ENCODE measurements at places on chromosomes 7 and 10. TPM values are rescaled to one million over a fixed set of nuclear protein-coding genes. Genes with fewer than 3 reads are reported as not detected.

CALY gene
- total RNA-seq, result not detected

CNNM1 gene
- total RNA-seq, result 1.6 TPM

C10orf62 gene
- total RNA-seq, result not detected

CCL24 gene
- total RNA-seq, result not detected

OPN4 gene
- not detected for total RNA-seq

TRIM8 gene
- total RNA-seq, result 108 TPM

PNLIPRP1 gene
- not detected for total RNA-seq

DENND2A gene
- 2.4 TPM for total RNA-seq

IQUB gene
- not detected for total RNA-seq

PARD3 gene
- total RNA-seq, result 21.2 TPM

SVIL gene
- total RNA-seq, result 6.6 TPM

GRCh38 chr7:120108376-120108775 is 164.6 kb upstream of the KCND2 start:
- DNase-seq, result no peak

- DNase-seq, result no peak
Measured at GRCh38 chr7:66837007-66837406, 84.0 kb upstream of the TMEM248 start.

DNA sequence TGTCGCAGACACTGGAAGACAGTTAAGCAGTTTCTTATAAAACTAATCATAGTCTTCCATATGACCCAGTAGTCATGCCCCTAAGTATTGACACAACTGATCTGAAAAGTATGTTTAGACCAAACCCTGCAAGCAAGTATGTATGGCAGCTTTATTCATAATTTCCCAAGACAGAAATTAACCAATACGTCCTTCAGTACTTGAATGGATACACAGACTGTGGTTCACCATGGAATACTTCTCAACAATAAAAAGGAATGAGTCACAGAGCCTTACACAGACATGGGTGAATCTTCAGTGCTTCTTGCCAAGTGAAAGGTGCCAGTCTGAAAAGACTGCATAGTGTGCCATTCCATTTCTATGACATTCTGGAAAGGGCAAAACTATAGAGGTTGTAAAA is 50.2 kb upstream of the AKR1E2 start:
- peak; percentile 94 for DNase-seq

- no peak for DNase-seq
Measured at GRCh38 chr10:110010486-110011378, 2.9 kb downstream of the ADD3 start.

DNA sequence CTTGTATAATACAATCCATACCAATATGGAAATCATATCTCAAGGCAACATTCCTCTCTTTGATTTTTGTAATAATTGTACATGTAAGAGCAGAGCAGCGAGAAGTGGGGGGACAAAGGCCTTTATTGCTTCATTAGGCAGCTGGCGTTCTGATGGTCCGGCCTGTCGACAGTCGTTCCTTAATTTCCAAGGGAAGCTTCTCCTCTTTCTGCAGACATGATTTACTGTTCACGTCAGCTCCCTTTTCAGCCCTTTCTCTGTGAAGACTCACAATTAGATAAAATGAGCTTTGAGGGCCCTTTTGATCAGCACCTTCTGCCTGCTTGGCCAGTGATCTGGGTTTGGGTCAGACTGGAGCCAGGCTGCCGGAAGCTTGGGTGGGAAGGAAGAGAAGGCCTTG is 65.6 kb upstream of the CTBP2 start:
- no peak for DNase-seq

GRCh38 chr7:138008588-138009349 is 6.9 kb upstream of the CREB3L2 start:
- peak; percentile 80 for DNase-seq

GRCh38 chr7:45649560-45650346 is 75.6 kb downstream of the ADCY1 start:
- no peak for DNase-seq

DNA sequence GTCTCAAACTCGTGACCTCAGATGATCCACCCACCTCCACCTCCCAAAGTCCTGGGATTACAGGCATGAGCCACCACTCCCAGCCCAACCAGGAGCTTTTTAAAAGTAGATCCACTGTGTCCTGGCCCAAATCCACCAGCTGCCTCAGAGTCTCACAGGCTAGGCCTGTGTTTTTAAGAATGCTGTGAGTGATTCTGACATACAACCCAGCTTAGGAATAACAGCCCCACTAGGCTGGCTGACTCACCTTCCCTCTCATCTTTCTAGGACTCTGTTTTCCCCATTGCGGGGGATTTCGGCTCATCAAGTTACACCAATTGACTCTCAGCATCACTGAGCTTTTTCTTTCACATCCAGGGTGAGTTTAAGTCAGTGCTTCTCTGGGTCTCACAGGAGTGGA is 207.6 kb downstream of the SKIDA1 start:
- DNase-seq, result peak; percentile 73

- DNase-seq, result peak; percentile 17
Measured at GRCh38 chr7:101874028-101874427, 56.6 kb downstream of the CUX1 start.

DNA sequence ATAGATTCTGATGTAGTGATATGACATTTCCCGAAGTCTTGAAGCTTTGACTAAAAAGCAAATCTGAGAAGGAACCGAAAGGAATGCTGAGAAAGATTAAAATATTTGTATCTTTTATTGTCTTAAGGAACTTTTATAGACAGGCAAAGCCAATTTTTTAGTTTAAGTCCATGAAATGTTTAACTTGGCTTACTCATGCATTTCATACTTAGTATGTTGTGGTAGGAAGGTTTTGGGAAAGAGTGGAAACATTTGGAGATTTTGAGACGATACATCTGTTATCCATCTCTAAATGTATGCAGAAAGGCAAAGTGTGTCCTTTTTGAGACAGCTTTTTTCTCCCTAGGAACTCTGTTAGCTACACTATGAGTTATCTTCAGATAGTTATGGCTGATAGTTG is 10.1 kb downstream of the TBC1D12 start:
- peak; percentile 4 for DNase-seq

DNA sequence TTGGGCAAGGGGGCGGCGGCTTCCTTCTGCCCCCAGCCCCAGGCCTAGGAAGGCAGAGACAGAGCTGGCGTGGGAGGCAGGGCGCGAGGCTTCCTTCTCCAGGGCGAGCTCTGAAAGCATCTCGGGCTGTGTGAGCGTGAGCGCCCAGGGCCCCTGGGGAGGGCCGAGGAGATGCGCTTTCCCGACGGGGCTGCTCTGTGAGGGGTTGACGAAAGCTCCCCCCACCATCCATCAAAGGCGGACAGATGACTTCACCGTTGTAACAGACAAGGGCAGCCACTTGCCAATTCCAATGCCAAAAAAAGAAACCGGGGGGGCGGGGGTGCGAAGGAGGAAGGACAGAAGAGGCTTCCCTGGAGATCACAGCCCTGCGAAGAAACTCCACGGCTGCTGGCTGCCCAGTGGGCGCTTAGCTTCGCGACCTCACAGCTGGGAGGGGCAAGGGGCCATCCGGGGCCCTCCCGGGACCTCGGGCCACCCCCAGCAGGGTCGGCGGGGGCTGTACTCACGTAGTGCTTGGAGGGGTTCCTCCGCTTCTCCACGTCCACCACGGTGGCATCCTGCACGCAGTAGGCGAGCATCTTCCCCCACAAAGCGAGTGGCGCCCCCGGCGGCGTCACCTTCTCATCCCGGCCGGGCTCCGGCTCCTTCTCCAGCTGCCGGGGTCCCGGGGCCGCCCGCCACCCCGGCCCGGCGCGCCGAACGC is 537 bp downstream of the SH3PXD2A start:
- DNase-seq, result peak; percentile 72

- peak; percentile 66 for DNase-seq
Measured at GRCh38 chr7:27182861-27183681, 2.0 kb downstream of the HOXA11 start.

GRCh38 chr10:29712108-29712507 is 77.3 kb upstream of the SVIL start:
- no peak for DNase-seq

GRCh38 chr7:17472939-17473338 is 174.5 kb downstream of the AHR start:
- DNase-seq, result no peak

- DNase-seq, result no peak
Measured at GRCh38 chr7:36708767-36709166, 15.5 kb downstream of the AOAH start.

- DNase-seq, result peak; percentile 68
Measured at GRCh38 chr7:111138193-111138569, 47.3 kb downstream of the LRRN3 start.

GRCh38 chr7:139152149-139152548 is 42.6 kb upstream of the ZC3HAV1 start:
- DNase-seq, result no peak

GRCh38 chr10:34505338-34505737 is 309.8 kb downstream of the PARD3 start:
- no peak for DNase-seq

DNA sequence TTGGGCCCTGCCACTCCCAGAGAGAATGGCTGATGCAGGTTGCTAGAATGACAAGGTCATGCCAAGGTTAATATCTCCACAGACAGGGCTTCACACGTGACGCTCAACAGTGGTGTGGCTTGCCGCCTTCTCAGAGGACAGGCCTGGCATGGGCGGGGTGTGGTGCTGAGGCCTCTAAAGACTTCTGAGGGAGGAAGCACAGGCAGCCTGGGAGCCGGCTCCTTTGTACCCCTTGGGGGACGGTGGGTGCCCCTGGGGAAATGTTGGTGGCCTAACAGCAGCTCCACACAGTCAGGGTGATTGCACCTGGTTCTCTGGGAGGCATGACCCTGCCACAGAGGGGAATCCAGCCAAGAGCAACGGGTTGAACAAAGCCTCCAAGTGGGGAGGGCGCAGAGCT is 115.1 kb downstream of the PKD1L1 start:
- DNase-seq, result no peak

- DNase-seq, result peak; percentile 53
Measured at GRCh38 chr10:50393784-50394467, 142.6 kb upstream of the ASAH2 start.

DNA sequence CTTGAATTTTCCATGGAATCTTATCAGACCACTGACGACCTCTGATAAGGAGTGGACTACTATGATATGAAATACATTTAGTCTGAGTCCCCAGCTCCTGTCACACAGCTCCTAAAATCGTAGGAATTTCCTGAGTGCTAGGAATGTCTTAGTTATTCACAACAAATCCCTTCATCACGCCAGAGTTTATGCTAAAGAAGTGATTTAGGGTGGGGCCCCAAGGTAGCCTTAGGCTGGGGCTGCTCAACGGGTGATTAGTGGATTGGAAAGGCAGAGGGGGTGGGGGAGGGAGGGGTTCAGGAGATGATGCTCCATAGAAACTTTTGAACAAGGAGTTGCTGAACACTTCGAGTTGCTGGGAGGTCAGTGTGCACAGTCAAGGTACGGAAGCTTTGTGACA is 7.0 kb upstream of the TET1 start:
- no peak for DNase-seq

- DNase-seq, result peak; percentile 39
Measured at GRCh38 chr10:50576245-50576815, 47.4 kb downstream of the SGMS1 start.

GRCh38 chr7:101240226-101241014 is 2.8 kb upstream of the CLDN15 start:
- no peak for DNase-seq

DNA sequence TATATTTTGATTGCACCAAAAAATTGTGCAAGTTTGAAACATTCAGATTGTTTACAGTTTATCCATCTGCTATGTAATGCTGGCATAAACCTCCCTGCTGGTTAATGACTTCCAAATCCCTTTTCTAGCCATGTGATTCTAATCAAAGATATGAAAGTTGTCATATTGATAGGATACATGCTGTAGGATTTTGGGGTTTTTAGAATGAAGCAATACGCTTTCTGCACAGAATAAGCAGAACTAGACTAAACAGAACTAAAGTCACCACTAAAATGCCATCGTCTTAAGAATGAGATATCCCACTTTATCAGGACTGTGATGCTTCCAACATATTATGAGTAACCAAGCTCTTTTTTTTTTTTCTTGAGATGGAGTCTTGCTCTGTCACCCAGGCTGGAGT is 856 bp downstream of the SSMEM1 start:
- no peak for DNase-seq

DNA sequence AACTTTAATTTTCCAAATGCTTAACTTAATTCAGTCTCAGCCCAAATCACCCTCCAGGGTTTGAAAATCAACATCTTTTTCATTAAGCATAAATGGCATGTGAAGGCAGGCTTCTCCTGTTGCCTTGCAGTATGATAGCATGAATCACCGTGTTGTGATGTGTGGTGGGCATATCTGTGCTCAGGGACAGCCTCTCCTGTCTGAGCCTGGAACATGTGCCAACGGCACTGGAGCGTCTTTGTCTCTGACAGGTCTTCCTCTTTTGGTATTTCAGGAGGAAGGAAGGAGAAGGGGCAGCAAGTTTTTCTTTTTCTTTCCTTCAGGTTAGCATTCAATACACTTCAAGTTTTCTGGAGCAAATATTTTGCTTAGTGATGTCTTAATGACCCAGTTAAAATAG is 57.6 kb downstream of the LRGUK start:
- DNase-seq, result no peak

DNA sequence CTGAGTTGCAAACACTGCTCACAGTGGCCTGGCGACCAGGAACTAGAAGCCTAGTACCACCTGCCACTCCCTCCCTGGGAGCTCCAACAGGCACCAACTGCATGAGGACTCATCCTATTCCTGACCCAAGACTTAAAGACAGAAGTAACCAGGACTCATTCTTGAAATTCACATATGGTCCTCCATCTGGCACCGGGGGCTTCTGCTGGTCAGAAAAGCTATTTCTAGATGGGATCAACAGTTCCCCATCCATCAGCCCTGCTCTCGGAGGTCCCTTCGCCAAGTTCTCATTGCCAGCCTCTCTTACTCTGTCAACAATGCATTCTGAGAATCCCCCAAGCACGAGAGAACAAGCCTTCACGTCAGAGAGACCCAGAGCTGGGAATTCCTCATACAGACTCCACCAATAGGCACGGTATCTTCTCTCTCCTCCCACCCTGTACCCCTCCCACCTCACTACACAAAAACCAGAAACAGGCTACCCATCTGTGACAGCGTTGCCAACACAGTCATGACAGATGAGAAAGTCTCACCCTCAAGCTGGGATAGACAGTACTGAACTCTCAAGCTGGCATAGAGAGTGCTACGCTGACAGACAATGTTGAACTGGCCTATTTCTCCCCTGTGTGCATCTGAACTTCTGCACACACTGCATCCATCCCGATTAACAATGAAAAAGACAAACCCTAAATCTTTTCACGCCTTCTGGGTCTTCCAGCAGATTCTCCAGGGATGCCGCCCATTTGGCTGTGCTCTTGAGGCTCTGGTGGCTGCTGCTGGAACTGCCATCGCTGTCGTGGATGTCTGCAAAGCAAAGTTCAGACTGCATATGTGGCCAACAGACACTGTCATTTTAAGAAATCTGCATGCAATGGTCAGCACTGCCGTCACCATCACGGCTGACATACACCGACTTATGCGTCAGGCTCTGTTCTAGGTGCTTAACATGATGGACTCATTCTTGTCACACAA is 15.6 kb downstream of the RGS10 start:
- DNase-seq, result no peak

GRCh38 chr10:21519397-21519933 is 6.0 kb downstream of the SKIDA1 start:
- DNase-seq, result peak; percentile 28

- no peak for DNase-seq
Measured at GRCh38 chr7:27141137-27141922, 2.2 kb downstream of the HOXA5 start.

- DNase-seq, result no peak
Measured at GRCh38 chr7:101893341-101894082, 76.1 kb downstream of the CUX1 start.
